H4 (cell line): ENCODE measurements at places on chromosomes 5 and 9. TPM values are rescaled to one million over a fixed set of nuclear protein-coding genes. Genes with fewer than 3 reads are reported as not detected.

- DNase-seq: no peak
Measured at GRCh38 chr9:83630938-83631457, 8.1 kb downstream of the IDNK start.

DNA sequence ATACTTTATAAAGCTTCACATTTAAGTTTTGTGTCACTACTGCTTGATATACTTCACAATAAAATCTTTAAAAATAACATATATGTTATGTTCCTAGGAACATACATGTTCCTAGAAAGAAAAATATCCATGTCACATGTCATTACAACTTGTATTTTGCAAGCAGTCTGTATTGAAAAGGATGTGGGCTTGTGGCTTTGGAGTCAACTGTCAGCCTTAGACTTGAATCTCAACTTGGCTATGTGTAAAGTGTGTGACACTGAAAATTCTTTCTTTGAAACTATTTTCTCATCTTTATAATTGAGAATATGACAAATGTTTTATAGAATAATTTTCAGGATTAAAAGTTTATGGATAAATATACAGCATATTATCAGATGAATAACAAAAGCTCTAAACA is 273.1 kb downstream of the KIAA0825 start:
- DNase-seq: no peak

DNA sequence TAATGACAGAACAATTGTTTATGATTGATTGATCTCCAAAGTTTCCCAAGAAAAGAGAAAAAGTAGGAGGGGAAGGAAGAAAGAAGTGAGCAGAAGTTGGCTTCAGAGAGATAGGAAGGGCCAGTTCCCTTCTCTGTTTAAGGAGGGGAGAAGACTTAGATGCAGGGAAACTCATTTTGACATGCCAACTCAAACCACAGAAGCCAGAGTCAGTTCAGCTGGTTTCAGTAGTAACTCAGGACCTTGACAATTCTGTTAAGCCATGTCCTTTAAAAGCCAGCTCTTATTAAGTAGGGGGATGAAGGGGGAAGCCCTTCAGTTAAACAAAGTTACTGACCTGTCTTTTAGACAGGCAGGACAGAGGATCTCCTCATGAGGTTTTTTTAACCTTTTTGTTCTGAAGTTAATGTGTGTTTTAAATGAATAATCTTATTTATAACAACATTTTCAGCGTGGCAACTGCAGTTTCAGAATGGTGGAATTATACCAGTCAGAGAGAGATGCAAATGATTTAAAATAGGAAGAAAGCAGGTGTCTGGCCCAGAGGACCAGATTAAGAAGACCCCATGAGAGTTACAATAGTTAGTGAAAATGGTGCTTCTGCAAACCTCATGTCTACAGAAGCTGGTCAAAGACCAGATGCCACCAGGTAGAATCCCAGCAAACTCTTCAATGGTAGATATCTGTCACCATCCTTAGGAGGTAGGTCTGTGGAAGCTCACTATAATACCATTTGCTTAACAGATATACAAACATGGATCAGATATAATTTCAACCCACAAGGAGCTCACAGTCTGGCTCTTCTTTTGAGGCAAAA is 29.3 kb upstream of the ABL1 start:
- no peak for DNase-seq

DNAJC21 gene
- 25.6 and 29.5 TPM in 2 replicates for total RNA-seq
